ENCODE measurements at places on chromosomes 7 and 10. TPM values are rescaled to one million over a fixed set of nuclear protein-coding genes. Genes with fewer than 3 reads are reported as not detected.

CYP2E1 gene
- not detected for total RNA-seq

MYO1G gene
- 1.5 TPM for total RNA-seq

INTS15 gene
- total RNA-seq, result 13.3 TPM

PALD1 gene
- total RNA-seq, result 2.8 TPM

NXPH1 gene
- not detected for total RNA-seq

RBM20 gene
- total RNA-seq, result 6.0 TPM

MBLAC1 gene
- total RNA-seq, result 2.0 TPM
